ENCODE measurements at places on chromosomes 3 and 15.
A peak's percentile ranks its signal among the peaks of the same experiment; 100 is the strongest.

DNA sequence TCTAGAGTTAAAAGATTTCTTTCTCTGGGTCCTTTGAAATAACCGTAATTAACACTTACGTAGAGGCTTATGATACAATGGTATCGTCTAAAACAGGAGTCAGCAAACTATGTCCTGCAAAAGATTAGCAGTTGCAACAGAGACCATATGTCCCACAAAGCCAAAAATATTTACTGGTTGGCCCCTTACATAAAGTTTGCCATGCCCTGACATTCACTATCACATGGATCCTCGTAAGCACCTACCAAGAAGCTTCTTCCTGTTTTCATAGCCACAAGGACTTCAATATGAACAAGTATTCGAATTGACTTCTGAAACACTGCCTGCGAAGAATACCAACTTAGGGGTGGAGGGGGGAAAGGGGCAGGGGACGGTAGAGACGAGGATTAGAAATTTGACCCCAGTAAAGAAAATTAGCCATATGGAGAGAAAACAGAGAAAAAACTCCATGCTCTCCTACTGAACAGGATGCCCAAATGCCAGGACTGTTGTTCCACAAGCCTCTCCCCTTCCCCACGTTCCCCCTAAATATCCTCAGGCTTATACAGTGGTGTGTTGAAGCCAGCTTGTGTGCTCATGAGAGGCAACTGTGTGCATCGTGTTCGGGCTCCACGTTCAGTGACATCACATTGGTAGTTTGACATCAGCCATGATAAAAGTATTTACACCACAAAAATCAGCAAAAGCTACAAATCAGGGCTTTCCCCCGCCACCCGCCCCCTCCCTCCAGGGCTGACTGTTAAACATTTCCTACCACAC, 144.1 kb upstream of the HES1 start:
- no peak for DNase-seq

- DNase-seq, result no peak
These were observed 31.4 kb downstream of the HPS3 start for GRCh38 chr3:149160754-149161300.

- DNase-seq, result no peak
These were observed 54.6 kb upstream of the VILL start for GRCh38 chr3:37935756-37936666.

GRCh38 chr3:108342837-108343486, 46.6 kb downstream of the HHLA2 start:
- no peak for DNase-seq

GRCh38 chr15:48946074-48946839, 17.5 kb downstream of the SHC4 start:
- no peak for DNase-seq

GRCh38 chr3:124916837-124917409, 17.6 kb downstream of the MUC13 start:
- DNase-seq, result no peak

DNA sequence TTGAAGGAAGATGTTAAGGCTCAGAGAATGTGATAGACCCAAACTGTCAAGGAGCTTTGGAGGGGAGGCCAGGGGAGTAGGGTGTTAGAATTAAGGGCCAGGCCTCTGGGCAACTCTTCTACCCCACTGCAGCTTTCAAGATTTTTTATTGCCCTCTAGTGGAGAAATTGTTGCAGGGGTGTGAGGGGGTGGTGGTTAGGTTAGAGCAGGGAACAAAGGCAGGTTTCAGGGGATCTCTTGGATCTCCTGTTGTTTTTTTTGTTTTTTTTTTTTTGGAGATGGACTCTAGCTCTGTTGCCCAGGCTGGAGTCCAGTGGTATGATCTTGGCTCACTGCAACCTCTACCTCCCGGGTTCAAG, 1.4 kb upstream of the SEC13 start:
- DNase-seq, result no peak

DNA sequence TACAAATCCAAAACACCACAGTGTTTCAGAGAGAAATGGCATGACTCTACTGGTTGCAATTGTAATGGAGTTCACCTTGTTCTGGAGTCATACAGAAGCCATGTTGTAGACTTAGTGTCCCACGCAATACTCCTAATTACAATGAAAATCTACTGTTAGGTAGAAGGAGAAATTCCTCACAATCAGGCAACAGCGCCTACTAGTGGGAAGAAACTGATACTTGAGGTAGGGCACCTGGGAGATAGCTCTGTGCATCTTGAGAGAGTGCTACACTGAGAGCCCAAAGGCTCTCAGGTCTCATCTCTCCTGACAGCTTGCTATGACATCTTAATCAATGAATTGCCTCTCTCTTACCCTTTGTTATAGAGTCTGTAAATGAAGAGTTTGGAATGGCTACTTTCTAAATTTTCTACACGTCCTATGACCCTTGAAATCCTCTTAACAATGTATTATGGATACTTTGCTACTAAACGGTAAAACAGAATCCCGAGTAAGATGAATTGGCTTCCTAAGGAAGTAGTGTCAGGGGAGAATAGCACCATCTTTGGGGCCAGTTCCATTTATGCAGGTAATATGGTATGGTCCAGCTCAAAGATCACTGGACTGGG, 422.7 kb upstream of the TPRG1 start:
- DNase-seq, result peak; percentile 29

GRCh38 chr3:17399586-17399985, 342.8 kb downstream of the TBC1D5 start:
- DNase-seq, result no peak

DNA sequence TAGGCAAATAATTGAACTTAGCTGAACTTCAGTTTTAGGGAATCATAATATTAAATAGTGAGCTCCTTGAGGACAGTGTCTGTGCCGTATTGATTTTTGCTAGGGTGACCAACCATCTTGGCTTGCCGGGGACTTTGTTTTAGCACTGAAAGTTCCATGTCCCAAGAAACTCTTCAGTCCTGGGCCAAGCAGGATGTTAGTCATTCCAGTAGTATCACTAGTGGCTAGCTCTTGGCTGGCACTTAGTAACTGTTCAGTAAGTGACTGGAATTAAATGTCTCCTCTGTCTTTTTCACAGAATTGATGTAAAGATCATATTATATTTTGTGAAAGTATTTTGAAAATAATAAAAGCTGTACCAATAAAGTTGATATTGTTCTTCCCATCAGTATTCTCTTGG, 42.3 kb downstream of the RSRC1 start:
- no peak for DNase-seq

- DNase-seq, result no peak
These were observed 155.0 kb downstream of the DUT start for GRCh38 chr15:48486228-48486627.

DNA sequence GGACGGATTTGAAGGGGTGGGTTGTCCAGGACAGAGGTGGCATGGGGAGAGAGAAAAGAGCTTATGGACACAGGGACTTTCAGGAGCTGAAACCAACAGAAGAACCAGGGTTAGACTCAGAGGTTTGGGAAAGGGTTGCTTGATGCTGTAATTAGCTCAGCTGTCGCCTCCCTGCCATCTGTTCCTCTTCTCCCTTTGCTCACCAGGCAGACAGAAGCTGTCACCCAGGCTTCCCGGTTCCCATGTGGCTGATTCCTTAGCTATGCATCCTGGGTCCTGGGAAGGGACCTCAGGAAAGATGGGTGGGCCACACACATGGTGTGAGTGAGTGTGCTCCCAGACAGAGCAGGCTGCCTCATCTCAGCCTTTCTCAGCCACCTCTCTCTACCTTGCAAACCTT, 14.1 kb downstream of the PTPN23 start:
- no peak for DNase-seq

GRCh38 chr3:138943724-138944653, 2.9 kb downstream of the FOXL2 start:
- DNase-seq, result no peak

- DNase-seq, result no peak
These were observed 81.2 kb downstream of the TLE3 start for GRCh38 chr15:70016511-70016994.

- DNase-seq, result no peak
These were observed 84.9 kb upstream of the BCL6 start for GRCh38 chr3:187830181-187830580.

- no peak for DNase-seq
These were observed 211.7 kb upstream of the ZPLD1 start for GRCh38 chr3:102223132-102223531.

DNA sequence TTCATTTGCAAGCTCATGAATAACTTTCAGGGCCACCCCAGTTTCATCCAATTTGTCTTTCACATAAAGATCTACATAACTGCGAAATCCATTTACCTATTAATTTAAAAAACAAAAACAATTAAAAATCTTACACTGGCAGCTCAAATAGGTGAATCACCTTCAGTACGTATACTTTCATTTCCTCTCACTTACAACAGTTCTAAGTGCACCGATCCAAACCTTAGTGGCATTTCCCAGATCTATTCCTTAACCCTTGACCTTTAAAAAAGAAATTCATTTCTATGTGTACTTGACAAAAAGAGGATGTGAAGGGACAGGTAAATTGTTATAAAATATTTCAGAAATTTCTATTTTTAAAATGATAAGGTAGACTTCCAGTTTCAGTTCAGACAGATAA, 30.8 kb downstream of the TOP2B start:
- no peak for DNase-seq

GRCh38 chr3:36866368-36866767, 78.5 kb downstream of the TRANK1 start:
- no peak for DNase-seq

DNA sequence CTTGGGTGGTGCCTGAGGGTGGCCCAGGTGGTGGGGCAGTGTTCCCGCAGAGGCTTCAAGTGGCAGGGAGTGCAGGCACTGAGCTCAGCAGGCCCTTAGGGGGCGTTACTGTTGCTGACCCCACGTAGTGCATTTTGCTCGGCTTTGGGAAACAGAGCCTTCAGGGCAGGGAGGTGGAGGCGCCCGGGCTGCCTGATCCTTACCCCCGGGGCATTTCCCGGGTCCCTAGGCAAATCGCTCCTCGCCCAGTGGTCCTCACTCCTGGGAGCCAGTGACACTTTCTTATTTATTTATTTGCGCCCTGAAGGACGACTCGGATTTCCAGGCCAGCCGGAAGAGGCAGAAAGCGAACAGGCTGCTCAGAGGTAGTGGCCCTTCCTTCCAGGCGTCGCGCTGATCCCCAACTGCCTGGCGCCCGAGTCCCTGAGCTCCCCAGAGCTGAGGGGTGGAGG, 10.1 kb upstream of the FOXB1 start:
- no peak for DNase-seq

DNA sequence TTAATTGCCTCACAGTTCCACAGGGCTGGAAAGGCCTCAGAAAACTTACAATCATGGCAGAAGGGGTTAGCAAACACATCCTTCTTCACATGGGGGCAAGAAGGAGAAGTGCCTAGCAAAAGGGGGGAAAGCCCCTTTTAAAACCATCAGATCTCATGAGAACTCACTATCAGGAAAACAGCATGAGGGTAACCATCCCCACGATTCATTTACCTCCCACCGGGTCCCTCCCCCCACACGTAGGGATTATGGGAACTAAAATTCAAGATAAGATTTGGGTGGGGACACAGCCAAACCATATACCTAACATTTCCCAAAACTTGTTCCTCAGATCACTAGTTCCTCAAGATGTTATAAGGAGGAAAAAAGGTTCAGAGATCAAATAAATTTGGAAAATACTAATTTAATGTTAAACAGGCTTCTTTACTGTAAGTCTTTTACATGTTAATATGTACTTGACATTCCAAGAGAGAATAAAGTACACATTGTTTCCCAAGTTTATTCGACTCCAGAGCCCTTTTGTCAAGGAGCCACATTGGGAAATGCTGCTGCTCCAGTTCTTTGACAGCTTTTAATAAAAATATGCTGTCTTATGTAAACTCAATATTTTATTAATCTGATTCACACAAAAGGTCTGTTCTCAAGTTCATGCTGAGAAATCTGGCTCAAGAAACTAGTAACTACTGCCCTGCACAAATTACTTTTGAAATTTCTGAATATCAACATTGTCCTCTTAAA, 17.8 kb downstream of the HERC1 start:
- no peak for DNase-seq

- DNase-seq, result no peak
These were observed 185.2 kb upstream of the ARL6 start for GRCh38 chr3:97579365-97579764.

GRCh38 chr15:59174151-59174834, 32.4 kb upstream of the LDHAL6B start:
- no peak for DNase-seq

DNA sequence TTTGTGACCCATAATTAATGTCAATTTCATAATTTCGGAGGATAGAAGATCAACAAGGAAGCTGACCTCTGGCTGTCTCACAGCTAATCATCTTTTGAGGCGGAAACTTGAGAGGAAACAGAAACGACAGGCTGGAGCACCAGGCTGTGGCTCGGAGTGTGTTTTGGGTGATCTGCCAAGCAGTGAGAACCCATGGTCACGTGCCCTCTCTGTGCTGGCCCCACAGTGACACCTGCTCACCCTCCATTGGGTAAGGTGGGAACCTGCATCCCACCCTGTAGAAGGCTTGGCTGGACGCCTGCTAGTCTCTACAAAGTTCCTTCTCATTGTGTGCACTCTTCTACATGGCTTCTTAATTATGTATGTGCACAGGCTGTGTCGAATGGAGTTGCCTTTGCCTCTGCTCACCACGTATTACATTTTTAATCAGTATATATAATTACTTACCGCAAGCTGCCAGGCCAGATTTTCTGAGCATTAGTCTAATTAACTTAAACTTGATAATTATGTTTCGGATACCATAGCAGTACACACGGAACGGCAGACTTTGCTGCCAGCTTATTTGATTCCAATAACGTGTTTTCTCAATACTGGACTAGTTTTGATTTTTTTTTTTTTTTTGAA, 719.4 kb upstream of the CFAP20DC start:
- DNase-seq, result no peak

DNA sequence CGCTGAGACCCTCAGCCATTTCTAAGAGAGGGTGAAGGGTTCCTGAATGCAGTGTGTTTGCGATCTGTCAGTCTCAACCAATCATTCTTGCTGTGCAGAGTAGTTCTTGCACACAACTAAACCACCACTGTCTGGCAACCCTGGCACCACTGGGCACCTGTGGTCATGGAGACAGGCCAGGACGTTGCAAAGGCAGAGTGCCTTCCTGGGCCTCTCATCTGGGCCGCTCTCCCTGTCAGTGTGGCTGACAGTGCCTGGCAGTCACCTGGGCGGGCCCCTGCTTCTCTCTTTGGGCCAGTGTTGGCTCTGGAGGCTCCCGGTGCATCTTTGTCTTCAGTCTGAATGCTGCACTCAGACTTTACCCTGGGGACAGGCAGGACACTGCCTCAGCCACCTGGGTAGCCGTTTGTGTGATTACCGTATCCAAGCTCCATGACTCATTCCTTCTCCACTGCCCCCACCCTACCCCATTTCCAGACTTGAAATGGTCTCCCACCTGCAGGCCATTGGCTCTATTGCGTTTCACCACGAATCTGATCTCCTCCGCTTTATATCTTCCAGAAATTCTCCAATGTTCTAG, 104.6 kb upstream of the KLF13 start:
- DNase-seq, result no peak

DNA sequence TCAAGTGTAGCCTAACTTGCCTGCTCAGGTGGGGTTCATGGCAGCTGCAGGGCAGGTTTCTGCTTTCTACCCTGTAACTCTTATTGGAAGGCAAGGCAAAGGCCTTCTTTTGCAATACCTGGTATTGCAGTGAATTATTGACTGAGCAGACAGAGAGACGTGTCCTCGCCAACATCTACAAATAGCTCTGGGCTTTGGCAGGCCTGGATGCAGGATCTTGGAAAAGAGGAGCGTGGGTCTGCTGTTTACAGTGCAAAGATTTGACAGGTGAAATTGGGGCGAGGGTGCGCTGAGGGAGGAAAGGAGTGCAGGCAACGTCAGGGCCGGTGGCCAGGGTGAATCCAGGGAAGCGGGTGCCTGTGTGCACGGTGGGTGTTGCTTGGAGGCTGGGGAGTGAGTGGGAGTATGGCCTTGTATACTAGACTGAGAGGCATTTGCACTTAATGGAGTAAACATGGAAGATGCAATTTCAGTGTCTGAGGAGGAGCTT, 44.5 kb downstream of the ST6GAL1 start:
- DNase-seq, result no peak

Measured in activated T-cell treated with anti-CD3 and anti-CD28 coated beads for 48 hours (primary cell).